NCI-H1436 (cell line): ENCODE measurements at places on chromosomes 1 and 21.

- no peak for DNase-seq
These were observed 206.5 kb upstream of the AJAP1 start for GRCh38 chr1:4447778-4448420.

DNA sequence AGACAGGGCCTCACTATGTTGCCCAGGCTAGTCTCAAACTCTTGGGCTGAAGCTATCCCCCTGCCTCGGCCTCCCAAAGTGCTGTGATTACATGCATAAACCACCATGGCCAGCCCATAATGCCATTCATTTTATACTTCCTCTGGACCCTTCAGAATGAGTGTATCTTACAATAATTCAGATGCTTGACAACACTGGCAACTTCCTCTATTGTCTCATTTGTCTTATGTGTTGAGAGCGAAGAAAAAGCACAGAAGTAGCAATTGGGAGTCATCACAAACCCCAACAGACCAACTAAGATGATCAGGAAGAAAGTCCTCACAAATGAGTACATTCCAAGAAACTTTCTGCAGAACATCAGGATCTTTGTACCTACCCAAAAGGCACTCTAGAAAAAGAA lies 191.9 kb downstream of the RERE start:
- no peak for DNase-seq

GRCh38 chr1:9615316-9616063 lies 26.8 kb downstream of the TMEM201 start:
- DNase-seq, result no peak

DNA sequence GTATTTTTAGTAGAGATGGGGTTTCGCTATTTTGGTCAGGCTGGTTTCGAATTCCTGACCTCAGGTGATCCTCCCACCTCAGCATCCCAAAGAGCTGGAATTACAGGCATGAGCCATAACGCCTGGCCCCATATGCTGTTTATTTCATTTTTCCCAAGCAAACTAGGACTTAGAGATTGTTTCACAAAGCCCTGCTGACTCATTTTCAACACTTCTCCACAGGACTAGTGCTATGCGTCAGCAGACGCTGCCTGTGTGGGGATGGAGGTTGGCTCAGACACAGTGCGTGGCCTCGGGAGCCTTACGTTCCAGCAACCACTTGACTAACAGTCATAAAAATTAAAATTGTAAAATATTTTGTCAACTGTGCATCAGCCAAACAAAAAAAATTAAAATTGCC lies 22.7 kb downstream of the PKNOX1 start:
- no peak for DNase-seq

DNA sequence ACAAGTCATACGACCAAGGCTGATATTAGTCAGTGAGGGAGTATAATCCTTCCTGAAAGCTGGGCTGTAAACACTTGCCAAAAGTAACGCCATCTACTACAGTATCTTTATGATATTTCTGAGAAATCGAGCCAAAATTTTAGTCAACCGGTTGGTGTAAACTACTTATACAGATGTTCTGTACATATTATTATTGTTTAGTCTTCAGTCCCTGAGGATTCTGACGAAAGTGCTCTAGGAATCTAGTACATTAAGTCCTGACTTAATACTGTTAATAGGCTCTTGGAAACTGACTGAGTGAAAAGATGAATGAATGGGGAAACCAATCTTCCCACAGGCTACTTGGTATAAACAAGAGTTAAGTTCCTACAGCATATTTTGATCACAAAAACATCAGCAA lies 274.3 kb downstream of the USP25 start:
- DNase-seq, result no peak

DNA sequence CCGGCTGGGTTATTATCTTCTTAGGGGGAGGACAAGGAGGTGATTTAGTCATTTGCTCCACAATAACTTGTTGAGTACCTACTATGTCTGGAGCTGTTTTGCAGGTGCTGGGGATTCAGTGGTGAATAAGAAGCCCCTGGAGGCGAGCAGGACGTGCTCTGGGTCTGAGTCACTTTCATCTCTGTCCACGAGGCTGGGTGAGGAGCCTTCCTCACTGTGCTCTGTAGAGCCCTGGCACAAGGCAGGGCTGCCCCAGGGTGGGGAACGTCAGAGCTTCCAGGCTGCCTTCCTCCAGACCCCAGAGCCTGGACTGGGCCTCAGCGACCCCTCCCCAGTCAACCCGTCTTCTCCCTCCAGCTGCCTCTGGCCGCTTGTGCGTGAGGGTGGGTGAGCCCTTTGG lies 2.5 kb upstream of the PADI6 start:
- DNase-seq, result no peak
